Diencephalon (tissue), 1 donor: ENCODE measurements at places on chromosomes 13 and 19. TPM values are rescaled to one million over a fixed set of nuclear protein-coding genes. Genes with fewer than 3 reads are reported as not detected.

S1PR5 gene
- total RNA-seq, result not detected

CD37 gene
- 2.1 TPM for total RNA-seq

METTL21C gene
- total RNA-seq, result 0.69 TPM

CD209 gene
- total RNA-seq, result 0.69 TPM

PSPN gene
- total RNA-seq, result 3.2 TPM

CUL4A gene
- total RNA-seq, result 57.7 TPM

ZNF792 gene
- total RNA-seq, result 16.6 TPM

KLK12 gene
- total RNA-seq, result not detected

ZNF611 gene
- 24.2 TPM for total RNA-seq

ZNF221 gene
- 20.3 TPM for total RNA-seq

PGLYRP1 gene
- not detected for total RNA-seq

ZNF583 gene
- 44.5 TPM for total RNA-seq

ZNF599 gene
- total RNA-seq, result 14.3 TPM

SPTBN4 gene
- 39.7 TPM for total RNA-seq

PTH2 gene
- total RNA-seq, result not detected

SLC1A5 gene
- total RNA-seq, result 4.4 TPM

KIR3DL1 gene
- total RNA-seq, result not detected

ZNF541 gene
- 0.23 TPM for total RNA-seq

FAM216B gene
- total RNA-seq, result 17.8 TPM

NLRP11 gene
- total RNA-seq, result under 0.01 TPM

ZNF234 gene
- 19.6 TPM for total RNA-seq

ZNF574 gene
- 10.4 TPM for total RNA-seq

SLC25A41 gene
- total RNA-seq, result 0.69 TPM

SPRYD7 gene
- 19.1 TPM for total RNA-seq

POLRMT gene
- total RNA-seq, result 19.4 TPM

ZNF493 gene
- 96.7 TPM for total RNA-seq

OR10H2 gene
- not detected for total RNA-seq

ICAM4 gene
- 0.46 TPM for total RNA-seq

FCAR gene
- total RNA-seq, result 0.92 TPM

IGFL1 gene
- not detected for total RNA-seq

TMEM272 gene
- 3.9 TPM for total RNA-seq

CYSLTR2 gene
- total RNA-seq, result 3.7 TPM

CATSPERD gene
- total RNA-seq, result 0.23 TPM

QPCTL gene
- 4.4 TPM for total RNA-seq

TMEM161A gene
- 9.5 TPM for total RNA-seq

KLF1 gene
- 0.69 TPM for total RNA-seq

DHDH gene
- total RNA-seq, result 2.3 TPM

TMPRSS9 gene
- 0.23 TPM for total RNA-seq

EBPL gene
- 28.6 TPM for total RNA-seq

OSCAR gene
- total RNA-seq, result 0.46 TPM
